ENCODE measurements at places on chromosomes 7 and 10.

GRCh38 chr7:39609113-39609934, 14.0 kb upstream of the RALA start:
- DNase-seq: no peak

- DNase-seq: no peak
These were observed 112.9 kb downstream of the VIPR2 start for GRCh38 chr7:159031750-159032149.

- DNase-seq: no peak
These were observed 4.3 kb downstream of the GCK start for GRCh38 chr7:44184873-44185446.

DNA sequence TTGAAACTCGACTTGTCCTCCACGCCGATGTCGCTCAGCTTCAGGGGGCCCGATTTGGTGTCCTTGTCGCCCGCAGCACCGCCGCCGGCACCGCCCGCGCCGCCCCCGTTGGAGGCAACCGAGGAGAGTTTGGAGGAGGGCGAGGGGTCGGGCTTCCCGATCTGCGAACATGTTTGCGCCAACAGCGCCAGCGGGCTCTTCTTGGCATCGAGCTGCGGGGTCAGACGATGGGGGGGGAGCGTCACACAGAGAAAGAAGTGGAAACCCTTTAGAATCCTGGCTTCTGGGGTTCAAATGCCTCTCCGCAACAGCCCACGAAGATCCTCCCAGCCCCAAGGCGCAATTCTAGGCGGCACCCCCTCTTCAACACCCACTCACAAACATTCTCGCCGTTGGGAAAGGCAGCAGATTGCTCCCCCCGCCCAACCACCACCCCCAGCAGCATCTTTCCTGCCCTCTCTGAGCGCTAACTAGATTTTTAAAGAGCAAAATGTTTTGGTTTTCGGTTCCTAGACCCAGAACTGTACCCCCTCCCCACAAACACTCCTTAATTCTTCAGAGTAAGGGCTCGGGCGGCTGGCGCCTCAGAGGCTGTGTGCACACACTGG, 1.3 kb downstream of the ZNF503 start:
- no peak for DNase-seq

DNA sequence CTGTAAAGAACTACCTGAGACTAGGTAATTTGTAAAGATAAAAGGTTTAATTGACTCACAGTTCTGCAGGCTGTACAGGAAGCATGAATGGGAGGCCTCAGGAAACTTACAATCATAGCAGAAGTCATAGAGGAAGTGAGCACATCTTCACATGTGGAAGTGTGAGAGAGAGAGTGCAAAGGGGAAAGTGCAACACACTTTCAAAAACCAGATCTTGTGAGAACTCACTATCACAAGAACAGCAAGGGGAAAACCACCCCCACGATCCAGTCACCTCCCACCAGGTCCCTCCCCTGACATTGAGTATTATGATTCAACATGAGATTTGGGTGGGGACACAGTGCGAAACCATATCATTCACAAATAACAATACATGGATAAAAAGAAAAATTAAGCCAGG, 24.5 kb downstream of the AVL9 start:
- no peak for DNase-seq

DNA sequence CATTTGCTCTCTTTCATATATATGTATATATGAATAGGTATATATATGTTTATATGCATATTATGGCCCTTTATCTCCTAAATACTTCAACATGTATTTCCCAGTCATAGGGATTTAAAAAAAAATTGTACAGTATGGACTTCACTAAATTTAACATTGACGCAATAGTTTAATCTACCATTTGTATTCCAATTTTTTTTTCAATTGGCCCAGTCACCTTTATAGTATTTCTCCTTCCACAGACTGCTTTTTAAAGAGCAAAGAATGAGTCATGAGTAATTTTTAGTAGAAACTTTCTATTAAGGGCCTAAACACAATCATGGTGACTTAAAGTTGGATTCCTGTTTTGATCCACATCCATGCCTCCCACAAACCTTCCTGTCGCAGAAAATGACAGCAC, 20.5 kb downstream of the CCSER2 start:
- DNase-seq: no peak

- DNase-seq: no peak
These were observed 100.5 kb downstream of the TACC2 start for GRCh38 chr10:122089311-122090017.

- DNase-seq: no peak
These were observed 664.8 kb upstream of the SEMA3D start for GRCh38 chr7:85851571-85852193.

- DNase-seq: no peak
These were observed 42.2 kb upstream of the EGR2 start for GRCh38 chr10:62858364-62858763.

DNA sequence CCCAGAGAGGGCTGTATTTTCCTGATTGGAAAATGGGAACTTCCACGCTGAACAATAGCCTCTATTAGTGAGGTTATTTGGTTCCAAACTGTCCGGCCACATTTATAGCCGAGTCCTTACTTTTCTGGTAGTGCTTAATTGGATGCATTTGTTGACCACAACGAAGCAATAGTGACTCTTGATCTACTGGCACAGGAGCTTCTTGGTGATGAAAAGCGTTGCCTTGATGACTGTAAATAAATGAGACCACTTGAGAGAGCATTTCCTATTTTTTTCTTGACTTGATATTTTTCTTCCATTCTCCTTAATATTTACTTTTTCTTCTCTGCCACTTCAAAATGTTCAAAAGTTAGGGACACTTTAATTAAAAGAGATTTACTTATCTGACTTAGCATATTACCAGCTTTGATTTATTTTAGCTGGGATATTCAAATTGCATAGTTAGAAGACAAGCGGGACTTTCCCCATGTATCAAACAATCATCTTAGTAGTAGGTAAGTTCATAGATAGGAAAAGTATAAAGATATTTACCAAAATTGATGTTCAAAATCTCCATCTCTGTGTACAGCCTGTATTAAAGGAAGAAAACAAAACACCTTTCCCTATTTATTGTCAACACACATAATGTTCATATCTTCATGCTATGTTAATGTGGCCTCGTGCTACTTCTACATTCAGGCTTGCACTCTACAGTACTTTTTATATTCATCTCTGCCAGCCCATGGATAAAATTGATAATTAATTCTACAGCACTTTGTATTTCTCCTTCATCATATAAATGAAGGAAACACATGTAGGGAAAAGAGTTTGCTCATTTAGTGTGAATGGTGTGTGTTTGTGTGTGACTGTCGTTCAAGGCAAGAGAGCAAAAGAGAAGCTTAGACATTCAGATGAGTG, 5.1 kb upstream of the SP8 start:
- no peak for DNase-seq

DNA sequence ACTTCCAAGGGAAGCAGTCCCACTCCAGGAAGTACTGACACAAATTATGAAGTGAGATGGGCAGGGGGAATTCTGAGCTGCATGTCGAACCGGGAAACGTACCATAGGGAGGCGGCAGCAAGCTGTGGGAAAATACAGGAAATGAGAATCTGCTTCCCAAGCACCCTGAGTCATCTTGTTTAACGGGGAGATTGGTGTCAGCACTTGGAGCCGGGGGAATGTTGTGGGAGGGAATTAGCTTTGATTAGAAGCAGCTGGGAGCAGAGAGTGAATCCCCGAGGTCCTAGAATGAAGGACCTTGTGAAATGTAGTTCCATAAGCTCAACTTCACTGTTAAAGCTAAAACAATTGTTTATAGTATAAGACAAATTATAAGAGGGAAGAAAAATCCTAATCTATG, 141.4 kb upstream of the PRKCQ start:
- no peak for DNase-seq

- DNase-seq: no peak
These were observed 150.4 kb upstream of the PRPS1L1 start for GRCh38 chr7:18177815-18178660.

DNA sequence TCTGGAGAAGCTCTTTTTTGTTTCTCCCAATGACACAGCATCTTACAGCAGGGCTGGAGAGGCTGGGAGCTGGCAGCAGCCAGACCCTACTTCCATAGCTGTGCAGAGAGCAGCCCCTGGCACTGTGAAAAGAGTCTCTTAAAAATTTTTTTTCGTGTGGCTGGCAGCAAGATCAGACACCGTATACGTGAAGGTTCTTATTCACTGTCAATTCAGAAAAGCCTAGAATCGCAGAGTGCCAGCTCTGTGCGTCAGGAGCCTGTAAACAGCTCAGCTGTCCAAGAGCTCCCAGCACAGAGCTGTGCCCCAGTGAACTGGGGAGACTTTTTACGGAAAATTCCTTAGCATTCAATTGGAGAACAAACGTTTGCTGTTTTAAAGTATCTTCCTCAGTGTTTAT, 6.5 kb downstream of the BAG3 start:
- no peak for DNase-seq

DNA sequence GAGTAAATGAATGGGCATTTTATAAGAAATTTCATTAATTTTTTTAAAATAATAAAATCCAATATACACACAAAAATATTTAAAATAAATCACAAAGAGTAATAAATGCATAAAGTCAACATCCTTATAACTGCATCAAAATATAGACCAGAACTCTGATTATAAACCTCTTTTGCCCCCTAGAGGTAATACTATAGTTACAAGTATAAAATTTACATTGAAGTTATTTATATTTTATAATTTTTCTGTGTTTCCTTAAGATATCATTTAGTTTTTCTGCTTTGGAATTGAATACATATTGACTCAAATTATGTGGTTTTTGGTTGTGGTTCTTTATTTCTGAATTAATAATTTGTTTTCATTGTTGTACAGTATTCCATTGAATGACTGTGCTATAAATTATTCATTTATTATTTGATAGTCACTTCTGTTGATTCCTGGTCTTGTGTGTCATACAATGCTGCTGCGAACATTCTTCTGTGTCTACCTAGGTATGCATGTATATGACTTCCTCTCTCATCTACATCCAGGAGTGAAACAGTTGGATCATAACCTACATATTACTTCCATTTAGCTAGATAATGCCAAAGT, 673.6 kb downstream of the IPMK start:
- DNase-seq: no peak

GRCh38 chr10:130037169-130037661, 73.1 kb upstream of the EBF3 start:
- DNase-seq: no peak

GRCh38 chr7:78924581-78924980, 528.9 kb downstream of the MAGI2 start:
- DNase-seq: no peak

GRCh38 chr7:42096268-42096667, 140.7 kb downstream of the GLI3 start:
- DNase-seq: no peak

DNA sequence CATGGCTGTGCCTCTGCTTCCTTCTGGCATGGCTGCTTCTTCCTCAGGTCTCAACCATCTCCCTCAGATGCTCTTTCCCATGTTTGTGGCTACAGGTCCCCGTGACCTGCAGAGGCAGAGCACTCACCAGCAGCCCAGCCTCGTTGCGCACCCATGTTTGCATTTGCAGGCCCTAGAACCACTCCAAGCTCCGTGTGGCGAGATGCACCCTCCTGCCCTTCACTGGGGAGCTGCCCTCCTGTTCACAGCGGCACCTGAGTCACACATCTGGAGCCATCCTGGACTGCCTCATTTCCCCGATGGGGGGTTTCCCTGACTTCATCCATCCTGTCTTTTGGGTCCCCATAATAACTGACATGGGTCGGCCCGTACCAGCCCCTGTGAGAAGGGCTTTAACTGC, 35.9 kb downstream of the EGFR start:
- DNase-seq: no peak

GRCh38 chr10:96271016-96271815, at the start of gene BLNK:
BLNK (minus strand) TSS chr10:96271569; CDS start chr10:96271398, 171 bp downstream.
- no peak for DNase-seq

- DNase-seq: no peak
These were observed 319 bp upstream of the GATA3 start for GRCh38 chr10:8054244-8054493.

- DNase-seq: no peak
These were observed 13.2 kb downstream of the ZNF488 start for GRCh38 chr10:47370878-47371277.

DNA sequence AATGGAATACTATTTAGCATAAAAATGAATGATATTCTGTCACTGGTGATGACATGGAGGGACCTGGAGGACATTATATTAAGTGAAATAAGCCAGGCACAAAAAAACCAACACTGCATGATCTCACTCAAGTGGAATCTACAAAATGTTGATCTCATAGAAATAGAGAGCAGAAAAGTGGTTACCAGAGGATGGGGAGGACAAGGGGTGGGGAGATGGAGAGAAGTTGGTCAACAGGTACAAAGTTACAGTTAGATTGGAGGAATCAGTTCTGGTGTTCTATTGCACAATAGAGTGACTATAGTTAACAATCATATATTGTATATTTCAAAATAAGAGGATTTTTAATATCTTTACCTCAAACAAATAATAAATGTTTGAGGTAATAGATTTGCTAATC, 24.7 kb upstream of the SLC18A3 start:
- DNase-seq: no peak

All from effector CD8-positive, alpha-beta T cell (primary cell).